Stimulated activated naive B cell treated with anti-CD40 and anti-IgM and Interleukin-4, amounts not matched to agents 10 μg/mL and 1 μg/mL and 100 μg/mL, for 72 hours (primary cell): ENCODE measurements at places on chromosomes 4 and X.

DNA sequence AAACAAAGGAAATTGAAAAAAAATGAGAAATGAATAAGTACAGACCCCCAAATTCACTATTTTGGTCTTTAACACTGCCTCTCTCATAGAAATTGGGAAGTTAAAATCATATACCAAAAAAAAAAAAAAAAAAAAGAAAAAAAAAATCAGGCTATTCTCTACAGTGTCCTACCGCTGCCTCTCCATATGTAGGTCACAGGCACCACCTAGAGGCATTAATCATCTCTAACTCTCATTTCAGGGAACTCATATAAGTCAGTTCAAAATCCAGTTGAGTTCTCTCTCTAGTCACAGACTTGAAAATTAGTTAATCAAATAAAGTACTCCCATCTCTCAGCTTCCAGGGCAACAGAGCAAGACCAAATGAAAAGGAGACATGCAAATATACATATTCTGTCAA, 47.9 kb downstream of the COX18 start:
- H3K27me3 ChIP-seq, result peaks cover 12% of the 10 kb centered on the region
- H3K36me3 ChIP-seq, result no peaks in the 10 kb centered on the region
- H3K27ac ChIP-seq, result no peak overlapping the region
- H3K4me1 ChIP-seq, result peaks cover 5% of the 10 kb centered on the region
- DNase-seq, result no peak

GRCh38 chrX:79259073-79259689, 108.0 kb downstream of the ITM2A start:
- DNase-seq, result peak; percentile 69
- H3K4me1 ChIP-seq, result peaks cover 46% of the 10 kb centered on the region
- H3K27me3 ChIP-seq, result no peaks in the 10 kb centered on the region
- H3K27ac ChIP-seq, result peak overlapping the region; percentile 82

DNA sequence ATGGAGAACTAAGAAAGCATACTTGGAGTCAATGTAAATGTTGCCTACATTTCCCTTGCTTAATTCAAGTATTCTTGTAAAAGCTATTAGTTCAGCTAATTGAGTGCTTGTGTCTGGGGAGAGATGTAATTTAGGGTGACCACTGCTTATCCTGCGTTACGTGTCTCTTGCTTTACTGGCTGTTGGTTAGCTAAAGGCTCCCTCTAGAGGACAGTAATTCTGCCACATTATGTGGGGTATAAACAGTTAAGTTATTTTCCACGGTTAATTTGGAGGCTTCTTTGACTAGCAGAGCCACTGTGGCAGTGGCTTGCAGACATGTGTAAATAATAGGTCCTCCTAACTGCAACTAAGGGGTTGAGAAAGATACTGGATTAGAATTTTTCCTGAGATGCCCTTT, 25.3 kb upstream of the NAF1 start:
- no peak overlapping the region for H3K27ac ChIP-seq
- H3K4me1 ChIP-seq, result no peaks in the 10 kb centered on the region
- no peak for DNase-seq
- H3K36me3 ChIP-seq, result no peaks in the 10 kb centered on the region
- H3K4me3 ChIP-seq, result no peak overlapping the region

- H3K27ac ChIP-seq, result no peak overlapping the region
- no peak for DNase-seq
- peaks cover 4% of the 10 kb centered on the region for H3K27me3 ChIP-seq
- no peaks in the 10 kb centered on the region for H3K4me1 ChIP-seq
These were observed 91.7 kb upstream of the HPGD start for GRCh38 chr4:174613979-174614378.

DNA sequence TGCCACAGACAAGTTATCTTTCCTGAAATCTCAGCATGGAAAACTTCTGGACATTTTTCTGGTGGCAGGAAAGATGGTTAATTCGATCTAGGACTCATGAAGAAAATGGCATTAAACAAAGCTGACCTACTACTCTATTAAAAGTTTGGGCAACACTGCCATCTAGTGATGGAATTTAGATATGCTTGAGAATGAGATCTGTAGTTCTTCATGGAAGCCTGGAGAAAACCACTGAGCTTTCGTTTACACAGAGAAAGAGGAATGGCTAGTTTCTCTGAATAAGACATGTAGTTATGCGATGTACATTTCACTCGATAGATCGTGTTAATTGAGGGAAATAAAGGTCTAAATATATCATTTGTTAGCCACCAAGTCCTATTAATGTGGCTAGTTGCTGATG, 51.7 kb upstream of the CHRDL1 start:
- peaks cover 2% of the 10 kb centered on the region for H3K4me1 ChIP-seq
- no peaks in the 10 kb centered on the region for H3K36me3 ChIP-seq
- no peak overlapping the region for H3K27ac ChIP-seq
- DNase-seq, result no peak
- no peaks in the 10 kb centered on the region for H3K27me3 ChIP-seq

DNA sequence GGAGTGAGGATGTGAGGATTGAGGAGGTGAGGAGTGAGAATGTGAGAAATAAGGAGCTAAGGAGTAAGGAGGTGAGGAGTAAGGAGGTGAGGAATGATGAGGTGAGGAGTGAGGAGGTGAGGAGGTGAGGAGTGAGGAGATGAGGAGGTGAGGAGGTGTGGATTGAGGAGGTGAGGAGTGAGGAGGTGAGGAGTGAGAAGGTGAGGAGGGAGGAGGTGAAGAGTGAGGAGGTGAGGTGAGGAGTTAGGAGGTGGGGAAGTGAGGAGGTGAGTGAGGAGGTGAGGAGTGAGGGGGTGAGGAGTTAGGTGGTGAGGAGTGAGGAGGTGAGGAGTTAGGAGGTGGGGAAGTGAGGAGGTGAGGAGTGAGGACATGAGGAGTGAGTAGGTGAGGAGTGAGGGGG, 74.8 kb upstream of the MXD4 start:
- peaks cover 1% of the 10 kb centered on the region for H3K36me3 ChIP-seq
- peaks cover 16% of the 10 kb centered on the region for H3K4me1 ChIP-seq
- no peak overlapping the region for H3K4me3 ChIP-seq

- DNase-seq, result no peak
- H3K36me3 ChIP-seq, result peaks cover 48% of the 10 kb centered on the region
- peaks cover 82% of the 10 kb centered on the region for H3K4me1 ChIP-seq
- H3K4me3 ChIP-seq, result peak overlapping the region; percentile 61
These were observed 7.6 kb downstream of the UBE2D3 start for GRCh38 chr4:102819588-102820365.

GRCh38 chr4:157978680-157979361, 194.0 kb downstream of the GASK1B start:
- no peak overlapping the region for H3K4me3 ChIP-seq
- H3K27me3 ChIP-seq, result peaks cover 6% of the 10 kb centered on the region
- DNase-seq, result peak; percentile 1
- no peak overlapping the region for H3K27ac ChIP-seq
- H3K36me3 ChIP-seq, result no peaks in the 10 kb centered on the region

GRCh38 chrX:1597345-1598020, 6.1 kb downstream of the AKAP17A start:
- H3K27ac ChIP-seq, result peak overlapping the region; percentile 51
- no peak for DNase-seq
- no peak overlapping the region for H3K4me3 ChIP-seq
- H3K4me1 ChIP-seq, result peaks cover 16% of the 10 kb centered on the region

GRCh38 chr4:177489471-177490246, 47.4 kb upstream of the AGA start:
- no peak for DNase-seq
- no peaks in the 10 kb centered on the region for H3K27me3 ChIP-seq
- peaks cover 5% of the 10 kb centered on the region for H3K36me3 ChIP-seq
- no peak overlapping the region for H3K27ac ChIP-seq

- H3K4me3 ChIP-seq, result no peak overlapping the region
- H3K36me3 ChIP-seq, result no peaks in the 10 kb centered on the region
- no peak for DNase-seq
- H3K27me3 ChIP-seq, result no peaks in the 10 kb centered on the region
- H3K27ac ChIP-seq, result no peak overlapping the region
These were observed 237.5 kb upstream of the ATP6AP2 start for GRCh38 chrX:40343319-40343718.

- no peaks in the 10 kb centered on the region for H3K4me1 ChIP-seq
- H3K36me3 ChIP-seq, result no peaks in the 10 kb centered on the region
- peaks cover 13% of the 10 kb centered on the region for H3K27me3 ChIP-seq
- H3K4me3 ChIP-seq, result no peak overlapping the region
- H3K27ac ChIP-seq, result no peak overlapping the region
- DNase-seq, result no peak
These were observed 52.4 kb downstream of the ITIH6 start for GRCh38 chrX:54745676-54746075.

DNA sequence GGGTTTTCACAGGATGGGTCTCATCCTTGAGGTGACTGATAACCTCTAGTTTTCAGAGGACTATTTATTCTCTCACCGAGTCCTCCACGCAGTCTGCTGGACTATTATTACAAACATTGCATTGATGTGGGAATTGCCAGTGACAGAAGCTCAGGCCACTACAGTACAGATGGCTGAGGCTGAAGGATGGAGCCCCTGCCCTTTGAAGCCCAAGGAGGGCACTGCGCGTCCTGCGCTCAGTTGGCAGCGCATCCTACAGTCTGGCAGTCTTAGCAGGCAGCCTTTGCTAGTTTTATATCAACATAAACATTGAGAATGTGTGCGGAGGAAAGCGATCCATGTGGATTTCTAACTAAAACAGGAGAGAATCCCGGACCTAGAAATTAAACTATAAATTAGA, 1.5 kb upstream of the RELL1 start:
- H3K27ac ChIP-seq, result no peak overlapping the region
- no peak for DNase-seq
- peaks cover 3% of the 10 kb centered on the region for H3K36me3 ChIP-seq

DNA sequence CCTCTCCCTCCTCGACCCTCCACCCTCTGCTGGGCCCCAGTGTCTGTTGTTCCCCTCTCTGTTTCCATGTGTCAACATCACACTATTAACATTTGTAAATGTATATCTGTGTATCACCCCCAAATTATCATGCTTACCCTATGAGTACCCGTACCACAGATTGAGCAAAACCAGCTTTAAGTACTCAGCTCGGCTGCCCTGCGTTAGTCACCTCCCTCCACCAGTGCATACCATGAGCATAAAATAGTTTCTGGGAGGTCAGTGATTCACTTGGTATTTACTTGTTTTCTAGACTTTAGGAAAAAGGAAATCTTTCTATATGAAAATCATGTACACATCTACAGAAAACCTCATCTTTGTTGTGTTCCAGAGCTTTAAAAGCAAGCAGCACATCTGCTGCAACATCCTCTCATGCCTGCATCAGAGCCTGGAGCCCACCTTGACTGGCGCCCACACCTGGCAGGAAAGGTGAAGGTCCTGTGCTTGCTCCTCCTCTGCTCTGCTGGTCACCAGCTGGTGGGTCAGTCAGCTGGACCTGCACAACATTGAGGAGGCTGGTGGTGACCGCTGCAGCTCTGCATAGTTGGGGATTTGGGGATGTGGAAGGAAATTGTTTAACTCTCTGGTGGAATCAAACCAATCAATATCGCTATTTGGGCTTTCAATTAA, 214.4 kb upstream of the KLF3 start:
- H3K36me3 ChIP-seq, result peaks cover 7% of the 10 kb centered on the region
- DNase-seq, result no peak
- H3K4me3 ChIP-seq, result no peak overlapping the region
- no peaks in the 10 kb centered on the region for H3K4me1 ChIP-seq
- no peak overlapping the region for H3K27ac ChIP-seq

DNA sequence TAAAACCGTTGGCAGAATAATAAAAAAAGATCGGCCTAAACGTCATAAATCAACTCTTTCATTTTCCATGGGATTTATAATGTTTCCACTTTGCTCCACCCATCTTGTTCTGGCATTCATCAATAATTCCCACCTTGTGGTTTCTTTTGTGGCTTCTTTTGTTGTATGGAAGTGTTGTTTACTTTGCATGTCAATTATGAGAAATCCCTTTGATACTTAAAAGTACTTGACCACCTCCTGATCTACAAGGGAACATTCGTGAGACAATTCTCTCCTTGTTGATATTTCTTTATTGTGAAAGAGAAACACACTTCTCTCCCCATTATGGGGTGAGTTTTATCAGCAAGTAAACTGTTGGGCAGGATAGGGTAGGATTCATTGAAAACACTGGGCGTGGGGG, 2.8 kb downstream of the AMELX start:
- no peaks in the 10 kb centered on the region for H3K36me3 ChIP-seq
- no peaks in the 10 kb centered on the region for H3K4me1 ChIP-seq
- H3K4me3 ChIP-seq, result no peak overlapping the region
- H3K27ac ChIP-seq, result no peak overlapping the region

- DNase-seq, result no peak
- H3K27me3 ChIP-seq, result no peaks in the 10 kb centered on the region
- H3K36me3 ChIP-seq, result no peaks in the 10 kb centered on the region
- no peak overlapping the region for H3K4me3 ChIP-seq
- H3K27ac ChIP-seq, result no peak overlapping the region
These were observed 101.4 kb downstream of the PPARGC1A start for GRCh38 chr4:23788460-23788859.

GRCh38 chr4:38946919-38947318, 79.3 kb downstream of the FAM114A1 start:
- H3K4me3 ChIP-seq, result no peak overlapping the region
- no peak overlapping the region for H3K27ac ChIP-seq
- no peak for DNase-seq
- H3K4me1 ChIP-seq, result peaks cover 12% of the 10 kb centered on the region

DNA sequence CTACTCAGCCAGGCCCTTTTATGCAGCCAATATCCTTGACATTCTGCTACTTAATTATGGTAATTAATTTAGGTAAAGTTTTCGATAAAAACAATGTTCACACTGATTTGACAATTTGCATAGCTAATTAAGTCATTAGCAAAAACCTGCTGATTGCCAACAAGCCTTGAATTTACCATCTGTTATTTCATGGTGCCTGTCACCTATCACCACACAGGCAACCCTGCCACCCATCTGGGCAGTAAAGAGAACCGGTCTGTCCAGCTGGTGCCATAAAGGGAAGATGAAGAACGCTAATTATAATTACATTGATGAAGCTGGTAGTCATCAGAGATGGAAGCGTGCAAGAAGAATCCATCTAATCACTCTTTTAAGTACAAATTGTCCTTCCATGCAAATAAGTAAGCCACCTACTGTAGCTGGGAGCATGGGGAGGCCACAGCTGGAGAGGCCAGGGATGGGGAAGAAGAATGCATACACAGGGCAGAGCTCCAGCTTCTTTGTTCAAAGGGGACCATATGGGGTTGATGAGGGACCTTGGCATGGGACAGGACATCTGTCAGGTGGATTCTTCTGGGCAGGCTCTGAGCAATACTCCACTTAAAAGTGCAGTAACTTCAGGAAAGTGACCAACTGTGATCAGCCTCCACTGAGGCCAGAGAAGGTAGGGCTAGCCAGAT, 277.3 kb upstream of the TAPT1 start:
- no peak overlapping the region for H3K4me3 ChIP-seq
- no peaks in the 10 kb centered on the region for H3K36me3 ChIP-seq
- DNase-seq, result no peak
- no peaks in the 10 kb centered on the region for H3K4me1 ChIP-seq
- no peaks in the 10 kb centered on the region for H3K27me3 ChIP-seq
- H3K27ac ChIP-seq, result no peak overlapping the region

DNA sequence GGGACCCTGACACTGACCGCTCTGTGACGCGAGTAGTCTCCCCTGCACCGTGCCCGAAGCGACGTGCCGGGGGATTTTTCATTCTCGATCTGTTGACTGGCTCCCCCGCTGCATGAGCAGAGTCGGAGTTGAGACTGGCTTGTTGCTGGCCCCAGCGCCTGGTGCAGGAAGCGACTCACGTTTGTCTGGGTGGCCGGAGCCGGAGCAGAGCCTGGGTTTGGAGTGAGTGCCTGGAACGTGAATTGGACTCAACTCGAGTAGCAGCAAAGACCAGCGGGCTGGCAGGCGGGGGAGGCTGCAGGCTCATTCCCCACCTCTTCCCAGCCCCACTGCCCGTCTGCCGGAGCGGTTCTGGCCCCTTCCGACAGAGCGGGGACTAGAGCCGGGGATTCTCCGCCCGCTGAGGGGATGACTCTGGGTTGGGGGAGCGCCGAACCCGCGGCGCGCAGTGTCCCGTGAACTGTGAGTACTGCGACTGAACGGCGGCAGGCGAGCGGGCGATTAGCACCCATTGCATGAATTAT, 554 bp downstream of the PCDH7 start:
- H3K27ac ChIP-seq, result peak overlapping the region; percentile 98
- no peak for DNase-seq
- H3K4me3 ChIP-seq, result peak overlapping the region; percentile 81
- peaks cover 75% of the 10 kb centered on the region for H3K27me3 ChIP-seq
- H3K36me3 ChIP-seq, result peaks cover 3% of the 10 kb centered on the region
